Kidney (tissue), 22 donors: ENCODE measurements at places on chromosomes 2 and 18. TPM values are rescaled to one million over a fixed set of nuclear protein-coding genes. Genes with fewer than 3 reads are reported as not detected.

GRCh38 chr2:139773720-139774277 lies 993.6 kb upstream of the NXPH2 start:
- no peak for DNase-seq

- no peak for DNase-seq
Measured at GRCh38 chr2:192184349-192184748, 10.4 kb downstream of the TMEFF2 start.

DNA sequence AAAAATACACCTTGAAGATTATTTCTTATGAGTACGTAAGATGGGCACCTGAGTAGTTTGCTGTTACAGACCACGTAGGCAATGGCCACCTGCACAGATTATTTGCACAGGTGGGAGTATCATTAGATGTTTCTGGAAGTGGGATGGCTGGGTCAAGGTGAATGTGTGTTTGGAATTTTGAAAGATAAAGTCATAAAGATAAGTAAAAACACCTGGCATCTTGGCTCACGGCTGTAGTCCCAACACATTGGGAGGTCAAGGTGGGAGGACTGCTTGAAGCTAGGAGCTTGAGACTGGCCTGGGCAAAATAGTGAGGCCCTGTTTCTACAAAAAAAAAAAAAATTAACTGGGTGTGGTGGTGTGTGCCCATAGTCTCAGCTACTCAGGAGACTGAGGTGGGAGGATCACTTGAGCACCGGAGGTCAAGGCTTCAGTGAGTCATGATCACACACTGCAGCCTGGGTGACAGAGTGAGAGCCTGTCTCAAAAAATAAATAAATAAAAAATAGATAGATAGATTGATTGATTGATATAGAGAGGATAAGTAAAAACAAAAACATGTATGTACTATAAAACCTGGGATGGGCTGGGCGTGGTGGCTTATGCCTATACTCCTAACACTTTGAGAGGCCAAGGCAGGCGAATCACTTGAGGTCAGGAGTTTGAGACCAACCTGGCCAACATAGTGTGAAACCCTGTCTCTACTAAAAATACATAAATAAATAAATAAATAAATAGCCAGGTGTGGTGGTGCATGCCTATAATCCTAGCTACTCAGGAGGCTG lies 30.4 kb downstream of the ODC1 start:
- DNase-seq = no peak

GRCh38 chr18:47737198-47737830 lies 193.1 kb downstream of the SMAD2 start:
- DNase-seq = no peak

- DNase-seq = no peak
Measured at GRCh38 chr2:204061241-204061640, 124.7 kb downstream of the ICOS start.

GRCh38 chr2:178723786-178724346 lies 83.4 kb downstream of the TTN start:
- DNase-seq = no peak

DNA sequence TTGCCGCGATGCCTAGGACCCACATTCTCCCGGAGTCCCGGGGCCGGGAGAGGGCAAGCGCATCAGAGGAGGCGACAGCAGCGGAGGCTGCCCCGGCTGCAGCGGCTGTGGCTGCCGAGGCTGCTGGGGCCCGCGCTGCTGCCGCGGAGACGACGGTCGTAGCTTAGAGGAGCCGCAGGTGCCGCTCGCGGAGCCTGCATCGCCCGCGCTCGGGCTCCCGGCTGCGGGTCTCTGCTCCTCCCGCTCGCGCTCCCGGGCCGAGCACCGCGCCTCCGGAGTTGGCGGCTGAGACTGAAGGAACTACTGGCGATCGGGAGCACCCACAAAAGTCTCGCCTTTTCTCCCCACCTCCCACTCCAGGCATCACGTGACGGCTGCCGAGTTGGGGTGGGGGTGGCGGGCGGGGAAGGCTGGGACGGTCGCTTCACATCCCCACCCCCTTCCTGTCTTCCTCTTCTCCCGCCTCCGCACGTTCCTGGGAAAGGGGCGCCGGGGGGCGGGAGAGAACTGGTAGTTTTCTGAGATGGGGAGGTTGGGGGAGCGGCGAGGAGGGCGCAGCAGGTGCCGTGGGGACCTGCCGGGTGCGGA lies at the start of gene LYPD1:
Gene LYPD1, minus strand, starts transcription at position 298 of the 588 bp plus-strand sequence. Its CDS starts 273 bp downstream, at position 25.
- DNase-seq = peak; percentile 83

- peak; percentile 26 for DNase-seq
Measured at GRCh38 chr2:151051574-151052220, 210.0 kb downstream of the RBM43 start.

- DNase-seq = no peak
Measured at GRCh38 chr2:109341355-109342255, 212.6 kb downstream of the SH3RF3 start.

DNA sequence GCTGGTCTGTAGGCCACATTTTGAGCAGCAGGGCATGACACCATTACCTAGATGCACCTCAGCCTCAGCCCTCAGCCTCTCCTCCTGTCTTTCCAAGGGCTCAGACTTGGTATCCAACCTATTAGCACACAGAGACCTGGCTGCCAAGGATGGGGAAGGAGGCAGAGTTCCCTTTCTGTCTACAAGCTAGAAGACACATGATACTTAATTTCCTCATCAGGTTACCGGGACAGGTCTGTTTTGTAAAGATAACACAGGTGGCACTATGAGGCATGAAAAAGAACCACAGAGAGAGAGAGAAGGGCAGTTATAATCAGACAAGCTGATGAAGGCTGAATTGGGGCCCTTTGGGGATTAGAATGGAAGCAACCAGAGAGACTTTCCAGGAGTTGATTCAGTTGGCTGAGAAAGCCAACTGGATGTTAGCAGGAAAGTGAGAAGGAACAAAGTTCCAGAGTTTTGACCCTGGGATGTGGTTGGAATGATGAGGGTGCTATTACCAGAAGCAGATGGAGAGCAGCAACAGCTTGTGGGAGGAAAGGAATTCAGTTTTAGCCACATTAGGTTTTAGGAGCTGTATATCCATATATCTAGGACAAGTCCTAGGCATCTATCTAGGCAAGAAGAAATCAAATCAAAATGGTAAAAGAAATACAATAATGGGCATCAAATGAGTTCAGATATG lies 46.0 kb upstream of the RMND5A start:
- DNase-seq = peak; percentile 2

DNA sequence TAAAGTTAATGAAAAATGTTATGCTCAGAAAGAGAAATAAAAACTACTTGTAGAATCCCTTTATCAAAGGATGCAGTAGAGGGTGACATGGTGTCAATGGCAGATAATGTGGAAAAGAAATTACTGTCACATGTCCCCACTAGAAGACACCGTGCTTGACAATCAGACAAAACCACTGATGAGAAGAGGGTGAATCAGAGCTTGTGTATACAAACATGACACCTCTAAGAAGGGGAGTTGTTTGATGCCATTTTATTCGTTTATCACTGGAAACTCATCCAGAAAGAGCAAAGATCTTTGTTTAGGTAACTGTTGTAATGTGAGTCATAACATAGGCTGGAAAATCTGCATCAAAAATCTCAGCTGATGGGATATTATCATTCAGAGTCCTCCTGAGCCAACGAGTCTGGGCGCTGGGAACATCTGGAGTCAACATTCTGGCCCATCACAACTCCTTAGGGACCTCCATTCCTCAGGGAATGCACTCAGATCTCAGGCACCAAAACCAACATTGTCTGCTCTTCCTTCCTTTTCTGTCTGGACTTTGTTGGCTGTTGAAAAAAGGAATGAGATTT lies 49.5 kb upstream of the RAB12 start:
- DNase-seq = no peak

DNA sequence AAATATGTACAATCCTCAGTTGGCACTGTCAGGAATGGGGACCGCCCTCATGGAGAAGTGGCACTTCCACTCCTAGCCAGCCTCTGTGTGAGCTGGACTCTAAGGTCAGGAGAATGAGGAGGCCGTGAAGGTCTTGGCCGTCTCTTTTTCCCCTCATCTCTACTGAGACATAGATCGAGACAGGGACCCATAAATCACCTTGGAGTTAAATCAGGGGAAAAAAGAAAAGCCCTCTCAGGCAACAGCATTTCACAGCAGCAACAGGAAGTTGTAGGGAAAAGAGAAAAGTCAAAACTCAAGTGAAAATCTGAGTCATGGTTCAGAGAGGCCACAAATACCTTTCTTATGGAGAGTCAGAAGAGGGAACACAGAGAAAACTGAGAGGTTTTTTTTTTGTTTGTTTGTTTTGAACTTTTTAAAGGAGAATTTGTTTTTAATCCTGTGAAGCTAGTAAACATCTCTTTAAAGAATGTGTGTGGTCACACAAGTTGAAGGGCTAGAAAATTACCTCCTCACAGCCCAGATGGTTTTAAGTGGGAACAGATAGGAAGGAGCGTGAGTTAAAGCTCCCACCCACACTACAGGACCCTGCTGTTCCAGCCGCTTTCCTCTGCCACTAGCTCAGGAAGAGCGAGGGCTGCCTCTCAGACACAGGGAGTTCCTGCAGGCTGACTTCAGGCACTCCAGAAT lies 30.6 kb upstream of the CYP1B1 start:
- no peak for DNase-seq

DNA sequence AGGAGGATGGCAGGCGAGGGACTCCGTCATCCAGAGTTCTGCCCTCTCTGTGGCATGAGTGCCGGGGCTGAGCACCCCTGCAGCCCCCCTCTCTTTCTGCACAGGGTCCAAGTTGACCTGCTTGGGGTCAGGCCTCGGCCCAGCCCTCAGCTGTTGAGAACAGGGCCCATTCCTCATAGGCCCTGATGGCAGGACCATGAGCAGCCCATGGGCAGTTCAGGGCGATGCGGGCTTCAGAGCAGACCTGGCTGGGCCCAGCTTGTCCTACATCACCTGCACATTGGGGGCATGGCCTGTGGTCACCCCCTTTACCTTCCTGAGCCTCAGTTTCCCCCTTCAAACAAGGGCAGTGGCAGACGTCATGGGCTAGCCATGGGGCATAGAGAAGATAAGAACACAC lies 238.1 kb downstream of the SEPTIN10 start:
- DNase-seq = peak; percentile 5

EIF2B4 gene
- polyA plus RNA-seq = 49.6 TPM

UCN gene
- polyA plus RNA-seq = 1.3 TPM

ARID5A gene
- polyA plus RNA-seq = 8.6 TPM

GRCh38 chr18:54327818-54328217 lies 29.8 kb downstream of the STARD6 start:
- DNase-seq = no peak

GRCh38 chr2:223199531-223200515 lies 147.8 kb downstream of the KCNE4 start:
- no peak for DNase-seq

GRCh38 chr2:54240515-54241469 lies 15.2 kb downstream of the TSPYL6 start:
- DNase-seq = no peak

DNA sequence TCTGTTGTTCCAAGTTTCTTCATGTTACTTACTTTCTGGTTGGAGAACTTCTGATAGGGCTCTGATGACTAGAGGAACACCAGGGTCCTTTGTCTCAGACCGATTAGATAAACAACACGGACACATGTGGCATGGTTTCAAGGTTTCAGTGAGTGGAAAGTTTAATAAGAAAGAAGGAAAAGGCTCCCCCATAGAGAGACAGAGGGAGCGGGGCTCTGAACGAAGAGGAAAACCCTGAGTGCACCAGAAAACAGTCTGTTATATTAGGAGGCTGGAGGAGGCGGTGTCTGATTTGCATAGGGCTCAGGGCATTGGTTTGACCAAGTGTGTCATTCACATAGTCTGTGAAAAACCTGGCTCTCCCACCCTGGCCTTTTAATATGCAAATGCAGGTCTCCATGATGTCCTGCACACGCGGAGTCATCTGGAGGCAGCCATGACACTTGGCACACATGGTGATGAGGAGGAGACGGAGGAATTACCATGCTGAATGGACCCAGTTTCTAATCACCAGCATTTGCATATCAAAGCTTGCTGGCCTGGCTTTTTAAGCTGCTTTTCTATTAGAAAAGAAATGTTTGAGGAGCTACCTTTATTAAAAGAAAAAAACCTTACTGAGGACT lies 94.2 kb downstream of the PTPN4 start:
- no peak for DNase-seq

OR6B2 gene
- not detected for polyA plus RNA-seq

- peak; percentile 5 for DNase-seq
Measured at GRCh38 chr2:128660836-128661235, 342.2 kb upstream of the HS6ST1 start.

CDK15 gene
- polyA plus RNA-seq = 0.11 TPM

GRCh38 chr2:238483656-238484055 lies 56.9 kb downstream of the ASB1 start:
- DNase-seq = no peak

GRCh38 chr18:3250237-3251107 lies 2.9 kb downstream of the MYL12A start:
- no peak for DNase-seq

ANO7 gene
- 1.1 TPM for polyA plus RNA-seq

CD207 gene
- not detected for polyA plus RNA-seq

TACR1 gene
- 0.49 TPM for polyA plus RNA-seq

GRCh38 chr18:50289108-50289443 lies 1.6 kb upstream of the CXXC1 start:
- no peak for DNase-seq

KIF1A gene
- 0.58 TPM for polyA plus RNA-seq

EMILIN1 gene
- 32.1 TPM for polyA plus RNA-seq

SFT2D3 gene
- 5.1 TPM for polyA plus RNA-seq
